ENCODE measurements at places on chromosomes 13 and 19.

GRCh38 chr13:59982631-59983382 lies 180.9 kb downstream of the DIAPH3 start:
- peak; percentile 53 for DNase-seq

GRCh38 chr19:57888107-57888559 lies 704 bp downstream of the ZNF814 start:
- DNase-seq = no peak

DNA sequence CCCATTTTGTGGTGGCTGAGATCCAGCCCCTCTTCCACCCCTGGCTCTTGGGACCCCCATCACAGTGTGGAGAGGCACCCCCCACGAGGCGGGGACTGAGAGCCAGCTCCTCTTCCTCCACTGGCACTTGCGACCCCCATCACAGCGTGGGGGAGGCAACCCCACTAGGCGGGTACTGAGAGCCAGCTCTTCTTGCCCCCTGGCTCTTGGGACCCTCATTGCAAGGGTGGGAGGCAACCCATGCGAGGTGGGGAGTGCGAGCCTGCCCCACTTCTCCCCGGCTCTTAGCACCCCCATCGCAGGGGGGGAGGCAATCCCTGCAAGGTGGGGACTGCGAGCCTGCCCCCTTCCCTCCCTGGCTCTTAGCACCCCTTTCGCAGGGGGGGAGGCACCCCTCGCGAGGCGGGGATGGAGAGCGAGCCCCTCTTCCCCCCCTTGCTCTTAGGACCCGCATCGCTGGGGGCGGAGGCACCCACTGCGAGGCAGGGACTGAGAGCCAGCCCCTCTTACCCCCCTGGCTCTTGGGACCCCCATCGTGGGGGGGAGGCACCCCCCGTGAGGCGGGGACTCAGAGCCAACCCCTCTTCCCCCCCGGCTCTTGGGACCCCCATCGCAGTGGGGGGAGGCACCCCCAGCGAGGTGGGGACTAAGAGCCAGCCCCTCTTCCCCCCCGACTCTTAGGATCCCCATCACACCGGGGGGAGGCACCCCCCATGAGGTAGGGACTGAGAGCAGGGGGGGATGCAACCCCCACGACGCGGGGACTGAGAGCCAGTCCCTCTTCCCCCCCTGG lies 364.6 kb upstream of the SPRY2 start:
- no peak for DNase-seq

GRCh38 chr19:50556282-50557008 lies 11.8 kb downstream of the LRRC4B start:
- peak; percentile 67 for DNase-seq

DNA sequence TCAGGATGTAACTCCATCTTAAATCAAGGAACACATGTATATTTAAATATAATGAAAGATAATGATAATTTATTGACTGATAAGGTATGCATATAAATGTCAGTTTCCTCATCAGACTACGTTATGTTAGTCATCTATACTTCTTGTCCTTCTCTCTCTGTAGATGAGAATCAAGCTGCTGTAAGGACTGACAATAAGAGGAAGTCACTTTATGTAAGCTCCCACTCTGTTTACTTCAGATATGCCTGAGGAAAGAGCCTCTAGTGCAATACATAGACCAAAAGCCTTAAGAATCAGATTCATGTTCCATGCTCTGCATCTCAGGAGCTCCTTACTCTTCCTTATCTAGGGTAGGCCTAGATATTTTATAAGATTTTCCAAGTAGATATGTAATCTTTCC lies 9.6 kb upstream of the SLITRK6 start:
- no peak for DNase-seq

DNA sequence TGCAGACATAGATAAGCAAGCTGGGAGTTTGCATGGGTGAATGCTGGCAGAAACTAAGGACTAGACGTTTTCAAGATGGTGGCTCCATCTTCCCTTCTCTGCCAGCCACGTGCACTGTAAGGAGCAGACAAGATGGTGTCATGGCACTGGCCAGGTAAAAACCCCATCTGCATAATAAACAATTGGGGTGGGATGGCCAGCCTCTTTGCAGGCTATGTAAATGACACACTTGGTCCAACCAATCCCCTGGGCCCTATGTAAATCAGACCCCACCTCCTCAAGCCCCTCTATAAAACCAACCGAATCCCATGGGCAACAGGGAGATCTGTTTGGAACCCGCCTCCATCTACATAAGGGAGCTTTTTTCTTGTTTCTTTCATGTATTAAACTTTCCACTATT lies 2.4 kb upstream of the OR7A5 start:
- DNase-seq = no peak

GRCh38 chr19:55225415-55225958 lies 3.1 kb downstream of the TMEM86B start:
- no peak for DNase-seq

DNA sequence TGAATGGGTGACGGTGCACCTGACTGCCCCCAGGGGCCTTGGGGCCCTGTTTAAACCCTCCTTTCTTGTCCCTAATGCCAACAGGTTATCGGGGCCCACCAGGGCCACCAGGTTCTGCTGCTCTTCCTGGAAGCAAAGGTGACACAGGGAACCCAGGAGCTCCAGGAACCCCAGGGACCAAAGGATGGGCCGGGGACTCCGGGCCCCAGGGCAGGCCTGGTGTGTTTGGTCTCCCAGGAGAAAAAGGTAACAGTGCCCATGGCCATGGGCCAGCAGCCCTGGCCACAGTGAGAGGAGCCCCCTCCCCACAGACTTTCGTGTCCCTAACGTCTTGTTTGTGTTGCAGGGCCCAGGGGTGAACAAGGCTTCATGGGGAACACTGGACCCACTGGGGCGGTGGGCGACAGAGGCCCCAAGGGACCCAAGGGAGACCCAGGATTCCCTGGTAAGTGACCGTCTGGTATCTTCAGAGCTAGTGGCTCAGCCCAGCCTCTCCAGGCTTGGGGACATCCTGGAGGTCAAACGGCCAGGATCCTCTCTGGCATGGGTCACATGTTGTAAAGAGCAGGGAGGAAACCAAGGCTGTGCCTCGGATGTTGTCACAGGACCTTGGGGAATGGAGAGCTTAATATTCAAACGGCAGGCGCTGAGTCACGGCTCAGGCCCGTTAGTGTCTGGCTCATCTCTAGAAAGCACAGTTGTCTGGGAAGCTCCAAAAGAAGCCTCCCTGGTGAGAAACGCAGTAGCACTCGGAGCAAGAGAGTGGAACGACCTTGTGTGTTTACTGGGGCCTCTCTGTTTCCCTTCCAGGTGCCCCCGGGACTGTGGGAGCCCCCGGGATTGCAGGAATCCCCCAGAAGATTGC lies 58.3 kb downstream of the RAB20 start:
- peak; percentile 84 for DNase-seq

- peak; percentile 95 for DNase-seq
Measured at GRCh38 chr13:29474991-29475390, 120.5 kb downstream of the SLC7A1 start.

Data from choroid plexus epithelial cell (primary cell).